ENCODE measurements at places on chromosomes 7 and 10.

GRCh38 chr10:128098631-128099030, 27.6 kb downstream of the MKI67 start:
- no peak for DNase-seq

- DNase-seq = no peak
Observed at GRCh38 chr10:26478061-26478460, 39.9 kb downstream of the APBB1IP start.

- DNase-seq = no peak
Observed at GRCh38 chr7:44846816-44847508, 925 bp downstream of the H2AZ2 start.

DNA sequence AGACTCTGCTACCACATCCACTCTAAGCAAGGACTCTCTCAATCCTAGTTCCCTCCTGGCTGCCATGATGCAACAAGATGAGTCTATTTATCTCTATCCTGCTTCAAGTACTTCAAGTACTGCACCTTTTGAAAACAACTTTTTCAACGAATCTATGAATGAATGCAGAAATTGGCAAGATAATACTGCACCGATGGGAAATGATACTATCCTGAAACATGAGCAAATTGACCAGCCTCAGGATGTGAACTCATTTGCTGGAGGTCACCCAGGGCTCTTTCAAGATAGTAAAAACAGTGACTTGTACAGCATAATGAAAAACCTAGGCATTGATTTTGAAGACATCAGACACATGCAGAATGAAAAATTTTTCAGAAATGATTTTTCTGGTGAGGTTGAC, 40.7 kb downstream of the AHR start:
- no peak for DNase-seq

GRCh38 chr7:19317461-19317860, 172.2 kb upstream of the FERD3L start:
- no peak for DNase-seq

DNA sequence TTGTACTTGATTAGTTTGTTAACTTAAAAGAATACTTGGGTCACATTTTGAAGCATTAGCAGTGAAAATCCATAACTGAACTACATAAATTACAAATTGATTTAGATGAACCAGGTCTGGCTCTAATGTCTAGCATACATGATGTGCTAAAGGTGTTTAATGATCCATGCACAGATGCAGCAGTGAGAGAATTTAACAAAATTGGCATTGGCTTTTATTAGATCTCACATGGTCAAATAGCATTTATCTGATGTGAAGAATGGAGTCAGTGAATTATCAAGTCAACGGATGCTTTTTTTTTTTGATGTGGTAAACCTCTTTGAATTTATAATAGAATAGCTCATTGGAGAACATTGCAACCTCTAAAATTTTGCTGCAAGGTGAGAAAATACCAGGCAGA, 293.0 kb upstream of the POT1 start:
- DNase-seq = no peak

GRCh38 chr10:69567920-69568319, 5.3 kb downstream of the NEUROG3 start:
- DNase-seq = no peak
